ENCODE measurements at places on chromosomes 2 and 18.

- DNase-seq: no peak
These were observed 76.3 kb upstream of the MGAT4A start for GRCh38 chr2:98807221-98807620.

- DNase-seq: no peak
These were observed 9.1 kb downstream of the SP9 start for GRCh38 chr2:174343623-174344455.

DNA sequence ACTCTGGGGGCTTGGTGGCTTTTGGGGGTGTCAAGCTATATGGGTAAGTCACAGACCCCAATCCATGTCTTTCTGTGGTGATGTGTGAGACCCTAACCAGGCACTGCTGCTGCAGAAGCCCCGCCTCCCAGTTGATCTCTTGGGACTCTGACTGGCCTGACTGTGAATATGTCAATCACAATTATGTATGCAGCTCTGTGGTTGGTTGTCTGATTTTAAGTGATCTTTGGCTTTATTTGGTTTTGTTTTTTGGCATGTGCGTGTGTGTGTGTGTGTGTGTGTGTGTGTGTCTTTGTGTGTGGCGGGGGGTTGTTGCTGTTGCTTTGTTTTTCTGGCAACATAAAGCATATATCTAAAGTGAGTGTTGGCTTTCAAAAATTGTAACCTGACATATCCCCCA is 78.5 kb upstream of the GLS start:
- no peak for DNase-seq

GRCh38 chr2:64945973-64946768 is 43.0 kb upstream of the SLC1A4 start:
- no peak for DNase-seq

DNA sequence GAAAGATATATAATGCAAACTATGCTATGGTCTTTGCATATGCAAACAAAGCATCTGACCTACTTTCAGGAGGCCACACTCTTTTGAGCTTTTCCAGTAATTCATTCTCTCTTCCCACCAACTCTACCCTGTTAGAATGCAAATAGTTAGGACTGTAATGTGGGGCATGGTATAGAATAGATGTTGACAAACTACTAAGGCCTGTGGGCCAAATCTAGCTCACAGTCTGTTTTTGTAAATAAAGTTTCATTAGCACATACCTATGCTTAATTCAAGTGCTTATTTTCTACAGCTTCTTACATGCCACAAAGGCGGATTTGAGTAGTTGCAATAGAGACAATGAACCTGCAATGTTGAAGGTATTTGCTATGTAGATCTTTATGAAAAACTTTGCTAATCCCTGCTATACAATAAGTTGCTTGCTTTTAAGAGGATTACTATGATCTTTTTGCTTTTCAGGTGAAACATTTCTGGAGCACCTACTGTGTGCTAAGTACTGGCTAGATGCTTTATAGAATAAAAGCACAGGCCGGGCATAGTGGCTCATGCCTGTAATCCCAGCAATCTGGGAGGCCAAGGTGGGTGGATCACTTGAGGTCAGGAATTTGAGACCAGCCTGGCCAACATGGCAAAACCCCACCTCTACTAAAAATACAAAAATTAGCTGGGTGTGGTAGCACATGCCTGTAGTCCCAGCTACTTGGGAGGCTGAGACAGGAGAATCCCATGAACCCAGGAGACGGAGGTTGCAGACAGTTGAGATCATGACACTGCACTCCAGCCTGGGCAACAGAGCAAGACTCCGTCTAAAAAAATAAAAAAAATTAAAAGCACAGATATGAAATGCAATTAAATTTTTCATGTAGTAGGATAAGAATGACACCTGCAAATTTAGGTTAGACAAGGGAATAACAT is 267.8 kb downstream of the DPP10 start:
- no peak for DNase-seq
